CD4-positive, alpha-beta T cell treated with Interleukin-15 for 1 hour (primary cell): ENCODE measurements at places on chromosomes 2 and 18.

DNA sequence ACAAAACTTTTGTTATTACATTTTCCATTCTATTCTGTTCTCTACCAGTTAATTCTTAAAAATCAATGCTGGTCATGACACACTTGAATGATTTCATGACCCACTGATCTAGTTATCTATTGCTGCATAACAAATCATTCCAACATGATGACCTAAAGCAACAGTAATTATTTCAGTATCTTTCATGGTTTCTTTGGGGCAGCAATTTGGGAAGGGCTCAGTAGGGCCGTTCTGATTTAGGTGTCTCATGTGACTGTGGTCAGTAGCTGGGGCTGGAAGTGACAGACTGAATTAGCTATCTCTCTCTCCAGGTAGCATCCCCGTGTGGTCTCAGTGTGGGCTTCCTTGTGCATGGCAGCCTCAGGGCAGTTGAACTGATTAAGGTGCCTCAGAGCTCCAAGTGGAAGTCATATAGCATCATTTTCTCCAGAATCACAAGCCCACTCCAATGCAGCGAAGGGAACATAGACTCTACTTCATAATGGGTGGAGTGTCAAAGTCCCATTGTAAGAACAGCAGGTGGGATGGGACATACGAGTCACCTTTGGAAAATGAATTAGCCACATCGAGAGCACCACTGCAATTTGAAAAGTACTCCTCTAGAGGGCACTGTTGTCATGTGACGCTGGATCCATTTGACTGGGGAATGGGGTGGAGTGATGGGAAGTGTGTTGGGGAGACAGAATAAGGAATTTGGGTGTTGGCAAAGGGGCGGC is 39.1 kb upstream of the FAM136A start:
- peak; percentile 43 for DNase-seq

GRCh38 chr2:16189029-16189835 is 248.9 kb downstream of the MYCN start:
- no peak for DNase-seq

DNA sequence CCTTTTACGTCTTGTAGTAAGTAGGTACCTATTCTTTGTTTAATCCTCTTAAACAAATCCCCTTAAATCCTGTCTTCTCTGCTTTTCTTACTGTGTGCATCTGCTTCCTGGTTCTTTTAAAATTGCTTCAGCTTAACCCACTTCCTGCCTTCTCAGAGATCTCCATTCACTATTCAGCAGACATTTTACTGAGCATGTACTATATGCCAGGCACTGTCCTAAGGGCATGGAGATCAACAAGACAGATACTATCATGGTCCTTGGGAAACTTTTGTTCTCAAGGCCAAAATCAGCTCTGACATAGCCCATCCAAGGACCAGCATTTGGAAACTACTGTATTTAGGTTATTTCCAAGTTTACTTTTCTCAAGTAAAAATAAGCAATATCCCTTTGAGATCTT is 227.5 kb downstream of the TPGS2 start:
- DNase-seq: no peak

GRCh38 chr18:45197526-45197970 is 417.7 kb upstream of the SLC14A2 start:
- DNase-seq: no peak

GRCh38 chr18:60873708-60874107 is 459.5 kb upstream of the CDH20 start:
- no peak for DNase-seq

DNA sequence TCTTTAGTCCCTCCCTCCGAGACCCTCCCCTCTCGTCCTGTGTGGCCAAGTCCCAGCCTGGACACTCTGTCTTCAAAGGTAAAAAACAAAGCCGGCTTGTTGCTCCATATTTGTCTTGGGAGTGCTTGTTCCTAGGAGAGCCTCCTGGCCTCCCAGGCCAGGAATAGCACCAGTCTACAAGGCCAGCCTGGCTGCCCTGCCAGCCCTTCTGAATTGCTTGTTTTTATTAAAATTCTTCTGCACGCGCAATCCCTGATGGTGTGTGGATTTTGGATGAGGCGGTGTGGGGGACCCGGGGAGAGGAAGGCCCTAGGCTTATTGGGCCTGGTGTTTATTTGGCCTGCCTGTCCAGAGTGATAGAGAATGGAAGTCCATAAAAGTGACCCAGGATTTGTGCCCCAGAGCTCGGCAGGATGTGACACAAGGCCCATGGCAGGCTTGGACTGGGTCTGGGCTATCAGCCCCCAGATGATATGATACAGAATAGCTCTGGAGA is 297.3 kb downstream of the CYP26B1 start:
- no peak for DNase-seq

DNA sequence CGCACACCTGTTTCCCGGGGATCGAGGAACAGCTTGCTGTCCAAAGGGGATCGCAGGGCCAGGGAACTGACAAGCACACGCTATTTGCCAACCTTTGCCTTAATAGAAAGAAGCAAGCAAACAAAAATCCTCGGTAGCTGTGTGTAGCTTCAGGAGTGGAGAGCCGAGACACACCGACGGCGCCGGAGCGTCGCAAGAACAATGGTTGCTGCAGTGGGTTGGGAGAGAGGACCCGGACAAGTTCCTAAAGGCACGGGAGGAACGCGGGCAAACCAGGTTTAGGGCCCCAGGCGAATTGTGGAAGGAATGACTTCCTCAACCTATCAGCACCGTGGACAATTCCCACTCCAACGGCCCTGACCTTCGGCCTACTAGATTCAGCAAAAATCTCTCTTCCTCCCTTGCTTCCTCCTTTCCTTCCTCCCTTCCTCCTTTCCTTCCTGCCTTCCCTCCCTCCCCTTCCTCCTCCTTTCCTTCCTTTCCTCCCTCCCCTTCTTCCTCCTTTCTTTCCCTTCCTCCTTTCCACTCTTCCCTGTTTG is 4.9 kb upstream of the NEUROD1 start:
- DNase-seq: no peak

GRCh38 chr2:88159955-88160415 is 10.2 kb upstream of the THNSL2 start:
- peak; percentile 40 for DNase-seq

DNA sequence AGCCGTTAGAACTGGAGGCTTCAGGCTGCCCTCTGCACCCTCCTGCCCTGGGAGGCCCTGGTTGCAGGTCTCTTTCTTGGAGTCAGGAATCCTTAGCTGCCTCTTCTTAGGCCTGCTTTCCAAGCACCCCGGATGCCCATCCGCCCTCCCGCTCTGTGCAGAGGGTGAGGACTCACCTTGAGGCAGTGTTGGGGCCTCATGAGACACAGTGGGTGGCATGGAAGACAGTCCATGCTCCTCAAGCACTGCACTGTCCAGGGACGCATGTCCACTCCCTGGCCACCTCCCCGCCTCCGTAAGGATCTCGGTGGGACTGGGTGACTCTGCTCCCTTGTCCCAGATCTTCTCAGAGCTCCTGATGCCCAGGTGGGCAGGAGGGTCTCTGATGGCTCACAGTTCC is 5.7 kb upstream of the TRAF3IP1 start:
- no peak for DNase-seq
